Smooth muscle cell of bladder (primary cell): ENCODE measurements at places on chromosomes 3 and 15. TPM values are rescaled to one million over a fixed set of nuclear protein-coding genes. Genes with fewer than 3 reads are reported as not detected.

The IGSF11 gene
- 0.09 and 0.14 TPM in 2 replicates for total RNA-seq

The PPARG gene
- 16.2 and 18.6 TPM in 2 replicates for total RNA-seq

The ZPLD1 gene
- 0.28 TPM in 2 replicates for total RNA-seq

The OXTR gene
- total RNA-seq, result 0.37 and 0.57 TPM in 2 replicates

The GOLGA8A gene
- 8.9 and 9.0 TPM in 2 replicates for total RNA-seq

The GOLGA8T gene
- total RNA-seq, result 0.14 TPM in 1 of 2 replicates, not detected in the other

The MESP2 gene
- 0.37 and 0.57 TPM in 2 replicates for total RNA-seq

The RTP4 gene
- total RNA-seq, result 1.6 and 2.0 TPM in 2 replicates

The GUCA1C gene
- not detected in 2 replicates for total RNA-seq

The CLDN16 gene
- total RNA-seq, result under 0.01 TPM in 1 of 2 replicates, not detected in the other

The IQCF5 gene
- not detected in 2 replicates for total RNA-seq

The CA12 gene
- 42.1 and 108 TPM in 2 replicates for total RNA-seq
